ENCODE measurements at places on chromosomes 11 and 22. TPM values are rescaled to one million over a fixed set of nuclear protein-coding genes. Genes with fewer than 3 reads are reported as not detected.

TYMP gene
- total RNA-seq = 89.8 TPM

ANO1 gene
- 4.6 TPM for total RNA-seq

OR6A2 gene
- 1.9 TPM for total RNA-seq

CSF2RB gene
- total RNA-seq = 8.7 TPM

SRSF8 gene
- total RNA-seq = 14.2 TPM

USP2 gene
- 2.9 TPM for total RNA-seq

SLC22A8 gene
- 0.72 TPM for total RNA-seq

MFNG gene
- total RNA-seq = 20.7 TPM

BAIAP2L2 gene
- not detected for total RNA-seq

ZBTB16 gene
- total RNA-seq = 83.3 TPM

DLG2 gene
- total RNA-seq = 25.3 TPM

XKR3 gene
- 9.4 TPM for total RNA-seq

CENATAC gene
- 44.1 TPM for total RNA-seq

SESN3 gene
- total RNA-seq = 59.7 TPM

SUSD2 gene
- 12.3 TPM for total RNA-seq

All from umbilical cord (tissue), 2 donors.